ENCODE measurements at places on chromosomes 16 and 17.

DNA sequence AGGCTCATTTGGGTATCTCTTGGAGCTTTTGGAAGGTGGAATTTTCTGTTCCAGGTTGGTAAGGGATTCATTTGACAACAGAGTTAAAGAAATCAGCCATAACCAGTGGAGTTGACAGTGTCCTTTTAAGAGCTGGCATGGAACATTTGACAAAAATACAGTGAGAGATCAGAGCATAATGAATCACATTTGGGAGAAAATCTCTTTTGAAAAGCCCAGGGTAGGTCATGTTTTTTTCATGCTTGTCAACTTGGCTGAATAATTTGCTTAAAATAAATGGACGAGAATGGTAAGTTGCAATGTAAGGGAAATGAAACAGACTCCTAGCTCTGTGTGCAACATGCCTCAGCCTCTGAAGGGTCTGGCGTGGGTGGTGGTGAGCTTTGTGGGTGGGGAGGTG, 235.3 kb upstream of the N4BP1 start:
- DNase-seq: no peak

GRCh38 chr17:69448431-69449102, 34.1 kb downstream of the MAP2K6 start:
- DNase-seq: no peak

DNA sequence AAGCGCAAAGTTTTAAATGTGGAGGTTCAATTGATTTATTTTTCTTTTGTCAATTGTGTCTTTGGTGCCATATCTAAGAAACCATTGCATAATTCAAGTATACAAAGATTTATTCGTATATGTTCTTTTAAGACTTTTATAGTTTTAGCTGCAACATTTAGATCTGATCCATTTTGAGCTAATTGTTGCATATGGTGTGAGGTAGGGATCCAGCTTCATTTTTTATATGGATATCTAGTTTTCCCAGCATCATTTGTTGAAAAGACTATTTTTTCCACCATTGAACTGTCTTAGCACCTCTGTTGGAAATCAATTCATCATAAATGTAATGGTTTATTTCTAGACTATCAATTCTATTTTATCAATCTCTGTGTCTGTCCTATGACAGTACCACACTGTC, 2.1 kb upstream of the CCR7 start:
- DNase-seq: no peak

GRCh38 chr16:57720142-57720575, 15.4 kb upstream of the KATNB1 start:
- DNase-seq: peak; percentile 11

GRCh38 chr17:61464843-61465180, 12.6 kb downstream of the TBX4 start:
- DNase-seq: no peak

- no peak for DNase-seq
Measured at GRCh38 chr17:48148029-48148770, 40.6 kb downstream of the SNX11 start.

GRCh38 chr17:6356562-6356961, 78.4 kb downstream of the AIPL1 start:
- DNase-seq: no peak

- DNase-seq: no peak
Measured at GRCh38 chr16:1900452-1900774, 17.8 kb downstream of the HS3ST6 start.

DNA sequence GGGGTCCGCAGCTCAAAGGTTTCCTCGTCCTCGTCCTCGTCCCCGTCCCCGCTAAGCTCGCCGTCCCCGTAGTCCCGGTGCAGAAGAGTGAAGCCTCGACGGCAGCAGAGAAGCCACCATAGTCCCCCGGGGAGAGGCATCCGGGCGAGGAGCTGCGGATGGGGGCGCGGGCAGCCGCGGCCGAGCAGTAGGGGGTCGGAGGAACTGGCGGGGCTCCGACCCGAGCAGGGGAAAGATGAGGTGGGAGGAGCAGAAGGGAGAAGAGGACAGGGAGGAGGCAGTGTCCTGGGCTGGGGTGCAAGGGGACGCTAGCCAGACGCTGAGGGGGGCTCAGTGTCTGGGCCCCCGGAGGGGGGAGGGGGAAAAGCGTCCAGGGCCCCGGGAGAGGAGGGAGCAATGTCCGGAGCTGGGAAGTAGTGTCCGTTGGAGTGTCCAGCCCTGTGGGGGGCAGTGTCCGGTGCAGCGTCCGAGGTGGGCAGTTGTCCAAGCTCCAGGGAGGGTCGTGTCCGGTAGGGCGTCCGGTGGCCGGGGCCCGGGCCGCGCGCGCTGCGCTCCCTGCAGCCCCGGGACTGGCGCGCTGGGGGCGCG, at the start of gene PLEKHH3:
Gene PLEKHH3, minus strand, starts transcription at position 571 of the 588 bp plus-strand sequence. Its CDS starts 431 bp downstream, at position 140.
- DNase-seq: no peak

DNA sequence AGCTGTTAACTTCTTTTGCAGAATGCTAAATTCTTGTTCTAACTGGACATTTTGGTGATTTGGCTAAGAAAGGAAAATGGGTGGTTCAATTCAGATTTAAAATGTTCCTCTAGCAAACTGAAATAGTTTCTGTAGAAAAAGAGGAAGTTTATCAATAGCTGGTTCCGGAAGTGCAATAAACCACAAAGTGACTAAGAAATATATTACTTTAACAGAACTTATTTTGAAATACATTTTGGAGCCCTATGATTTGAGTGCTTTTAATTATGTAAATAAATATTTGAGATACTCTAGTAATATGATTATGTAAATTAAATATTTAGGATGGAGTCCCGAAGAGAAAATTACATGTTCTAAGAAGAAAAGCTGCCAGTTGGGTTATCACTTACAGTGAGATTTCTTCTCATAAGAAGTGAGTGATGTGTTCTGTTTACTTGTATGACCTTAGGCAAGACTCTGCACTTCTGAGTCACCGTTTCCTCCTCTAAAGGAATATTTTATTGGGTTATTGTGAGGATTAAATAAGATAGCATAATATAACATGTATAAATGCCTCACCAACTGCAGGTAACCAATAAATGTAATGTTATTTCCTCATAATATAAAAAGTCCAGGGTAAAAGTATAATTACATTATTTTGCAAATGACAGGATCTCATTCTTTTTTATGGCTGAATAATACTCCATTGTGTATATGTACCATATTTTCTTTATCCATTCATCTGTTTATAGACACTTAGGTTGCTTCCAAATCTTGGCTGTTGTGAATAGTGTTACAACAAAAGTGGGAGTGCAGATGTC, at the start of gene EVI2B:
Gene EVI2B, minus strand, starts transcription at position 73 of the 800 bp plus-strand sequence. CDS start 8,445 bp downstream, outside the sequence.
- DNase-seq: no peak

- DNase-seq: no peak
Measured at GRCh38 chr17:45286286-45286685, 24.4 kb upstream of the SPATA32 start.

DNA sequence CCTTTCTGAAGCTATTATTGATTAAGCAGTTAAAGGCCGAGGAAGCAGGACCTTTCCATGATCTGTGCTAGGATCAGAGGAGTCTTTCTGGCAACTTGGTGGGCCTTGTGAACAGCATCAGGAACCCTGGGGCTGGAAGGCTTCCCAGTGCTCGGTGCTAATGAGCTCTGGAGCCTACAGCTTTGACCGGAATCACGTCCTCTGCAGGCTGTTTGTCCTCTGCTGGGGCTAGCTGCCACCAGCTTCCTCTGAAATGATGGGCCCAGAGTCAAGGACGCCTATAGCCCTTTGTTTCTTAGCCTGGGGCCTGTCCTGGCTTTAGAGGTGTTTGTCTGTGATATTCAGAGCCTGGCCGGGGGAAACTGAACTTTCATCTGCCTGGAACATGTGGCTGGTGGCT, 111.6 kb downstream of the SHISA9 start:
- no peak for DNase-seq

DNA sequence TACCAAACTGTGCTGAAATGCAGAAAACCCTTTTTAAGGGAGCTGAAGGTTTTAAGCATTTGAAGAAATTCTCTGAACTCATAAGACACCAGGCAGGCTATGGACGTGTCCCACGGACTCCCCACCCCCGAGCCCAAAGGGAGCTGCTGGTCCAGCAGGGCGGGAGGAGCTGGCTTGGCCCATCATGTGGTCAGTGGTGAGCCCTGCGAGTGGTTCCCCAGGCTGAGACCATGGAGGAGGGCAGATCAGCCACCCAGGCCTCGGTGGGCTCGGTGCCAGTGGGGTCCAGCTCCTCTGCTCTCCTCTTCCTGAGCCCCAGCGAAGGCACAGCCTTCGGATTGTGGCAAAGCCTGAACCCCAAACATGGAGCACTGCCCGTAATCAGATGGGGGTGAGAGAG, 27.0 kb downstream of the LGALS3BP start:
- DNase-seq: no peak

GRCh38 chr16:769184-769784, 8.8 kb downstream of the MSLN start:
- no peak for DNase-seq

- DNase-seq: no peak
Measured at GRCh38 chr17:4309897-4310296, 46.1 kb upstream of the ANKFY1 start.

GRCh38 chr17:70074956-70075355, at the start of gene KCNJ16:
Gene KCNJ16 (plus strand): TSS chr17:70075225. CDS start chr17:70132088, 56,863 bp downstream.
- no peak for DNase-seq

DNA sequence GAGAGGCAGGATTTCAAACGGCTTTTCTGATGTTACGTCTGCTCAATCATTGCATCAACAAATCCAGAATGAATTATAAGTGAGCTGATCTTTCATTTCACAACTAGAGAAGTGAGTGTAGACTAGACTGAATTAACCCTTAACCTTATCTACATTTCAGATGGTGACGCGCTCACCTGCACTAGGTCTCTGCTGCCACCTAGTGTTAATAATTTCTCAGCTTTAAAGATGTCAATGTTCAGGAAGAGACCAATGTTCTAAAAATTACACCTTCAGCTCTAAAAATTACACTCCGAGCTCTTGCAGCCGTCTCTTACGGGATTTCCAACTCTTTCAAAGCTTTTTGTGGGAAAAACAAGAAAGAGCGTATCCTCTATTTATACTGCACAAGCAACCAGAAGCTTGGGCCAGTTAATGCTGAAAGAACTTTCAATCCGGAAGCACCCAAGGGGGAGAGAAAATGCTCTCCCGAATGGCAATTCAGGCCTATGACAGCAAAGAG, 88.2 kb upstream of the FA2H start:
- DNase-seq: no peak

DNA sequence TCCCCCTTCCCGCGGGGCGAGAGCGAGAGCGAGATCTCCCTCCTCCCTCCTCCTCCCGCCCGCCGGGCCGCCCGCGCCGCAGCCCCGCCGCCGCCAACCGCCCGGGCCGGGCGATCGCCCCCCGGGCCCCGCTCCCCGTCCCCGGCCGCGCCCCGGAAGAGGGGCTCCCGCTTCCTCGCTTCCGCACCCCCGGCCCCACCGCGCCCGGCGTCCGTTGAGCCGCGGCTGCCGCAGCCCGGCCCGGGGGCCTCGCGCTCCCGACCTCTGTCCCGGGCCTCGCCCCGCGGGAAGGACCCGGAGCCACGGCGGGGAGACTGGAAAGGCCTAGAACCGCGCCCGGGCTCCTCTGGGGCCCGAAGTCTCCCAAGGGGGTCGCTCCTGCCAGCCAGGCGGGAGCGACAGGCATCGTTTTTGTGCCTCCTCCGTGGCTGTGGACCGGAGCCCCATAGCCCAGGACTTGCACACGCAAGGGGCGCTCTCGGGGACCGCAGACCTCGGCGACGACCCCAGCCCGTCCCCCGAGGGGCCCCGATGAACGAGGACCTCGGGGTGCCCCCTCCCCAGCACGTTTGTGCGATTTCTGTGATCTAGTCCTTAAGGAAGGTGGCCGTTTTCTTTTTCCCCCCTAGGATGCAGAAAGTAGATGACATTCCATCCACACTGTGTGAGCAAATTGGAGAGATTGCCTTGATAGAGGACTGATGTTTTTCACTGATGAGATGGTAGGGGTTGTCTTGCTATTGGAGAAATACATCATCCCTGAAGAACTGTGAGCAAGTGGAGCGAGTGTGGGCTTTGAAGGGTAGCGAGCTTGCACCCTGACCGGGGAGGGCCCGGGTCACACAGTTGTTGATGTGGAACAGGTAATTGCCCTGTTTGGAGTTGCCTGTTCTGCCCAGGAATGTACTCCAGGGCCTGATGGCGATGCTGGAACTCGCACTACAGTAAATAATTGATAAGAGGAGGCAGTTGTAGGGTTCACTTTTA, 611 bp downstream of the BANP start:
- no peak for DNase-seq

GRCh38 chr16:47538472-47538871, 77.3 kb downstream of the PHKB start:
- no peak for DNase-seq

GRCh38 chr17:83133302-83134121, 54.1 kb downstream of the METRNL start:
- no peak for DNase-seq

DNA sequence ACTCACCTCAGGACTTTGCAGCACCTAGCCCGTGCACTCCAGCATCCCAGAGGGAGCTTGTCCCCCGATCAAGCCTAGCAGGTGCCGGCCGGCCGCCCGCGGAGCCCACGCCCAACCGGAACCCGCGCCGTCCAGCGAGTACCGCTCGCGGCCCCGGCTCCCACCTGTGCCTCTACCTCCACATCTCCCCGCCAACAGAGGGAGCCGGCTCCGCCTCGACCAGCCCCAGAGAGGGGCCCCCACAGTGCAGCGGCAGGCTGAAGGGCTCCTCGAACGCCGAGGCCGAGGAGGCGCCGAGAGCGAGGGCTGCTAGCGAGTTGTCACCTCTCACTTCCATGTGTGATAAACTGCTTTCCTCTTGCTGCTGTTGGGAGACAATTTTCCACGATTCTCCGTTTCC, 41.1 kb upstream of the DHRS7B start:
- DNase-seq: no peak

DNA sequence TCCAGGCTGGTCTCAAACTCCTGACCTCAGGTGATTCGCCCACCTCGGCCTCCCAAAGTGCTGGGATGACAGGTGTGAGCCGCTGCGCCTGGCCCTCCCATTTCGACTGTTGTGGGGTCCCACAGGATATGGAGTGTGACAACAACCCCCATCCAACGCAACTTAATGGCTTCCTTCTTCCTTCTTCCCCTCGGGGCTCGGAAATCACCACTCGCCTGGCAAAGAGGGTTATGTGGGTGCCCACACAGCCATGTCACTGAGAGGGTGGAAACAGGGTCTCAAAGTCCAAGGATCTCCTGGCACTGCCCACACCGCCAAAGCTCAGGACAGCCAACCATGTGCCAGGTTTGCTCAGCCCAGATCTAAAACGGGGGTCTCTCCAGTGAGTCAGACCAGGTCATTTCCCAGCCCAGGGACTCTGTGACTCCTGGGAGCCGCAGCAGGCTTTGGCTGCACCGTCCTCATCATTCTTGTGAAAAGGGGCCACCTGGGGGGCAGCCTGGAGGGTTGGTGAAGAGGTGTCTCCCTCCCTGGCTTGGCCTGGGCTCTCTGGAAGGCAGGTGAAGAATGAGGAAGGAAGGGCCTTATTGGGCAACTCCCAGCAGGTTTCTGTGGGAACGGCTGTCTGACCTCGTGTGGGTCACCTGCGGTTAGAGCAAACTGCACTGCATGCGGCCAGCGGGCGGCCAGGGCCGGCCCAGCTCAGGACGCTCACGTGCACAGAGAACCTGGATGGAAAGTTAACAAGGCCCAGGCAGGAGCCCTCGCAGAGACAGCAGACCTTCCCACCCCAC, 25.3 kb upstream of the LITAF start:
- no peak for DNase-seq

DNA sequence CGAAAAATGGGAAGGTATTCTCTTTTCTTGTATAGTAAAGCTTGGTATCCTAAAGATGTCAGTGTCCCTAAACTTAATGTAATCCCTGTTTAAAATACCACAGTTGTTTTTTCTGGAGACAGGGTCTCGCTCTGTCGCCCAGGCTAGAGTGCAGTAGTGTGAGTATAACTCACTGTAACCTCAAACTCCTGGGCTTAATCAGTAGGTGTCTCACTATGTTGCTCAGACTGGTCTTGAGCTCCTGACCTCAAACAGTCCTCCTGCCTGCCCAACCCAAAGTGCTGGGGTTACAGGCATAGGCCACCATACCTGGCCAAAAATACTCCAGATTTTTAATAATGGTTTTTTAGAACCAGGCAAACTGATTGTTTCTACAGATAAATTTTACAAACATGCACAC, 8.2 kb downstream of the DCAF7 start:
- no peak for DNase-seq

Measured in activated CD8-positive, alpha-beta memory T cell treated with anti-CD3 and anti-CD28 coated beads for 1 hour (primary cell).